ENCODE measurements at places on chromosomes 16 and 17.

DNA sequence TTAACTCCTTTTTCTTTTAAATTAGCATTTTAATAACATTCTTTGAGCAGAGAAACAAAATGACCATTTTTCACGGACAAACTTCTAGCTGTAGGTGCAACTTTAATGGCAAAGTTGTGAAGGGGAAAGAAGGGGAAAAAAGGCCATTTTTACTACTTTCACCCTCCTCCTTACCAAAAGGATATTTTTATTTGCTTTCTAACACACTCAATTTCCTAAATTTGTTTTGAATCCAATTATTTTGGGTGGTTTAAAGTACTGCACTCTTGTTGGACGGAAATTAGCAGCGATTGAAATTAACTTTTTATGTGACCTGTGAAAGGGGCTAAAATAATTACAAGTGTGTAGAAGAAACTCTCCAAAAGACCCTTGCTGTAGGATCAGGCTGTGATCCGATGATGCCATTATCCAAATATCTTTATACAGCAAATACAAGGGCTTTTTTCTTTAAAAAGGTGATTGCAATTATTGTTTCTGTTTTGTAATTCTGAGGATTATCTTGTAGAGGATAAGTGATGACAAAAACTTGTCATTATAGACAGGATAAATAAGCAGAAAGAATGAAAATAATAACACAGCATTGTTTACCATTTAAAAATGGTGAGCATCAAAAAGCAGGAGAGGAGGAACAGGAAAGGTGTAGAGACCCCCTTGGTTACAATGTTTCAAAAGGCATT, 42.4 kb downstream of the SNX11 start:
- DNase-seq: no peak

- no peak for DNase-seq
Measured at GRCh38 chr17:18039535-18040260, 490 bp downstream of the GID4 start.

GRCh38 chr17:81240761-81241160, 1.6 kb downstream of the NDUFAF8 start:
- no peak for DNase-seq

- DNase-seq: peak; percentile 55
Measured at GRCh38 chr17:50026837-50027171, 29.1 kb upstream of the ITGA3 start.

GRCh38 chr17:40978575-40979151, 5.5 kb downstream of the KRT40 start:
- no peak for DNase-seq

DNA sequence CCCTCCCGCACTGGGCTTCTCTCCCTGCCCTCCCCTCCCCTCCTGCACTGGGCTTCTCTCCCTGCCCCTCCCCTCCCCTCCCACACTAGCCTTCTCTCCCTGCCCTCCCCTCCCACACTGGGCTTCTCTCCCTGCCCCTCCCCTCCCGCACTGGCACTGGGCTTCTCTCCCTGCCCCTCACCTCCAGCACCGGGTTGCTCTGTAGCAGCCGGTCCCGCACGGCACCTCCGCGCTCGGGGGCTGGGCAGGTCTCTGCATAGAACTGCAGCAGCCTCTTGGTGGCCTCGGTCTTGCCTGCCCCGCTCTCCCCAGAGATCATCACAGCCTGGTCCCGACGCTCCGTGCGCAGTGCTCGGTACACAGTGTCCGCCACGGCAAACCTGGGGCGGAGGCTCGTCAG, 9.8 kb downstream of the MYO1C start:
- no peak for DNase-seq

All from stimulated activated CD4-positive, alpha-beta T cell treated with anti-CD3 and anti-CD28 coated beads, Interleukin-1b, Interleukin-23, amount 100 ng/mL, for 1 hour (primary cell).